ENCODE measurements at places on chromosomes 5 and 9.
A peak's percentile ranks its signal among the peaks of the same experiment; 100 is the strongest.

DNA sequence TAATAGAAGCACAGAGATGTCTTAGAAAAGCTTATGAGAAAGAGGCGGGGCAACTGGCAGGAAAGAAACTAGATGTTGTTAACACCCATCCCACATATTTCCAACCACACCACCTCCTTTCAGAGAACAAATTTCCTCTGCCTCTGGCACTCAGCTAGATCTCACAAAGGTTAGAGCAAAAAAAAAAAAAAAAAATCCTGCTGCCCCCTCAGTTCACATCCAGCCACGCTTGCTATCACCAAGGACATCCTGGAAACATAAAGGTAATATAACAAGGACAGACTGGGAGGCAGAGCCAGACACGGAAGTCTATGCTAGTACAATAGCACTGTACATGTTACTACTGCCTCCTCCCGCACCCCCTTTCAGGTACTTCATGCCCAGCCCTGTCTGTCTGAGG is 238.0 kb upstream of the PTGER4 start:
- DNase-seq, result no peak

DNA sequence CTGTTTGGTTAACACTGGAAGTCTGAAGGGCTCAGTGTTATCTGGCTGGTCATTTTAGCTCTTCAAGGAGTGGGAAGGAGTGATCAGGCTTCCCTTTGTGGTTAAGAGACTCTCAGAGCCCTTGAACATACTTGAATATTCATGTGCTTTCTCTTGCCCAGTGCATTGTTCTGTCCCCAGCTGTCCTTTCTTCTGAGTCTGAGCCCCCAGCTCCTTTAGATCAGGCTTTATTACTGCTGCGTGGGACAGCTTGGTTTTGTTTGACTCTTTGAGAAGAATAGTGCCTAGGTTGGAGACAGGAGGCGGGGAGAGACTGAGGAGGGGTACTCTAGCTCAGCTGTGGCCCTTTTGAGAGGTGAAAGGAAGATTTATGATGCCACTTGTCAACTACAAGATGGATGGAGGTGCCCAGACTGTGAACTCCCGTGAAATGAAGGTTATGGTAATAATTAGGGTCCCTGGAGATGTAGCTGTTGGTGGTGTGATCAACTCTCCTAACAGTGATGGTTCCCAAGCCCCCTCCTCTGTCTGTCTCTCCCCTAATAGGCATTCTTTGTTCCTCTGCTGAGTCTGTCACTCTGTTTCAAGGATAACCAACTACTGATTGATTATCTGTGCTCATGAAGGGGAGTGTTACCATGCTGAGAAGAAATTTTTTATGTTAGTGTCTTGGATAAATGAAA is 83.1 kb upstream of the GLRA1 start:
- peak; percentile 48 for DNase-seq

- peak; percentile 81 for DNase-seq
These were observed at the start of gene PALM2AKAP2 for GRCh38 chr9:109779711-109780452. TSS of gene PALM2AKAP2 (plus strand) at chr9:109780198. CDS start at chr9:109780489, 291 bp downstream.

GRCh38 chr5:91296674-91297143 is 86.4 kb downstream of the ARRDC3 start:
- no peak for DNase-seq

- DNase-seq, result no peak
These were observed 16.7 kb downstream of the FGD3 start for GRCh38 chr9:92963831-92964606.

DNA sequence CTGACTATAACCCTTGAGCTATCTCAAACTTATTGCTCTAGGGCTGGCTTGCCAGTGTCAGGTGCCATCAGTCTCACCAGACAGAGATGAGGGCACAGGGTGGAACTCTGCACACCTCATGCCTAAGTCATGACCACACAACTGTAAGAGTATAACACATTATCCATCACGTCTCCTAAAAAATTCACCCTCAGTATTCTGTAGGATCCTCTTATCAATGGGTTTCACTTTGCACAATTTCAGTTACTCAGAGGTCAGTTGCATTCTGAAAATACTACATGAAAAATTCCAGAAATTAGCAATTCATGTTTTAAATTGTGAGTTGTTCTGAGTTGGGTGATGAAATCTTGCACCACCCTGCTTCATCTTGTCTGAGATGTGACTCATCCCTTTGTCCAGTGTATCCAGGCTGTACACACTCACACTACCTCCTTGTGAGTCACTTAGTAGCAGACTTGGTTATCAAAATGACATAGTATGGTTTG is 690.9 kb upstream of the CDH18 start:
- DNase-seq, result peak; percentile 2

DNA sequence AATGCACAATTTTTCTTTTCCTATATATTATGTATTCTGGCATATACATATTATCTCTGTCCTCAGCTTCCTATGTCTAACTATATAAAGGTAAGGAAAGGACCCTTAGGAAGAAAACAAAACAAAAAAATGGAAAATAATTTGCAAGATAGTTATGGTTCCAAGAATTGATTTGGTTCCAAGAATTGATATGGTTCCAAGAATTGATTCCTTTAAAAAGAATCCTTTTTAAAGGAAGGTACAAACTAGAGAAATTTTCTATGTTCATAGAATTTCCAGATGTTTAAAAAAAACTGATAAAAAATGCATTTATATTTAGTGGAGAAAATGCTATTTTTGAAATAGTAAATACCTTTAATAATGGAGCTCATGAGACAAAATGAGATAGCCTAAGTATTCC is 12.1 kb downstream of the LYRM7 start:
- DNase-seq, result no peak

GRCh38 chr9:116027511-116027910 is 126.1 kb upstream of the PAPPA start:
- DNase-seq, result no peak

DNA sequence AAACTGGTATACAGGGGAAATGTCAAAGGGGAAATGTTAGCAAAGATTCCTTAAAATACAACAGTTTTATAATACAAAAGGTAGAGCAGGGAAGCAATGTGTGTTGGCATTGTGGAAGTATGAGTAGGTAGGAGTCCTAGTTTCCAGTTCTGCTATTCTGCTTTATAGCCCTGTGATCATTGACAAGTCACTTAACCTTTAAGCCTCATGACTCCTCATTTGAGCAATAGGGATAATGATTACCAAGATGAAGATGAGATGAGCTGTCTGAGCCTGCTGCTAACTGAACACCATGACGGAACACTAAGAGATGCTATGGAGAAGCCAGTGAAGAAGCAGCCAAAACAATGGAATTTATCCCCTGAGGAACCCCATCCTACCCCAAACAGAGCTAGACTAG is 251.7 kb downstream of the PAPPA start:
- DNase-seq, result no peak

GRCh38 chr5:14504332-14504727 is 77.3 kb upstream of the OTULINL start:
- no peak for DNase-seq

DNA sequence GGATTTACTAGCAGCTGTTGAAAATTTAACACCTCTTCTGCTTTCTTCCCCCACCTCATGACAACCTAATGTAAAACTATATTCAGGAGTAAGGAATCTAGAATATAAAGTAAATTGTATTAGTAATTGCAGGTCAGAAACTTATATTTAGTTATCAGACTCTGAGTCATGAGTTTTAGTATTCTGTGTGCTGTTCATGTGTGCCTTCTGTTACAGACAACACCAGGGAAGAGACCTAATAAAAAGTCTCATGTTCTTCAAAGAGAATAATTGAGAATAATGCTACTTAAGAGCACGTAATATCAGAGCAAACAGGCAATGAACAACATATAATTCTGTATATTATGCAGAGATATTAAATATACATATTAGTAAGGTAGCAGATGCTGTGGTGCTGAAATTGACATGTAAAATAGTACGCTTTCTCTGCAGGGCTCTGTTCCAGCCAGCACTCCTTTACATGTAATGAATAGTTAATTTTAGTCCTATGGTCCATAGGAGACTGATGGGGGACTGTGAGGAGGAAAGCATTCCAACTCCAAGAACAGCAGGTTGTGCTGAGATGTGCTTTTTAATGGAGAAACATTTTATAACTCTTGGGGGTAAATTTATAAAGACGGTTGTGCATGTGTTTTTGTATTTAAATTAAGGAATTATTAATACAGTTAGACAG is 106.4 kb downstream of the ZSWIM6 start:
- DNase-seq, result no peak

DNA sequence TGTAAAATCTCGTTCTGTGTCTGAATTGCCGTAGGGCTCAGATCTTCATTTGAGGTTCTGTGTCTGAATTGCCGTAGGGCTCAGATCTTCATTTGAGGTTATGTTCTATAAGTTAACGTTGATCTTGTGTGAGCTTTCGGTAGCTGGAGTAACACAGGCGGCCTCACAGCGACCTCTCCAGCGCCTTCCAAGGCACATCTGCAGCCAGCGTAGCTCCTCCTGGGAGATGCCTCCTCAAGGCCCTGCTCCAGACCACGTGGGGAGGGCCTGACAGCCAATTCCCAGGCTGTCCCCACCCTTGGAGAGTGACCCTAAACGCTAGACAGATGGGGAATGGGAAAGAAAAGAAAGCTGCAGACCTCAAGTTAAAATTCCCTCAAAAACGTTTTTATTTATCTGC is 8.7 kb upstream of the AHRR start:
- DNase-seq, result no peak

DNA sequence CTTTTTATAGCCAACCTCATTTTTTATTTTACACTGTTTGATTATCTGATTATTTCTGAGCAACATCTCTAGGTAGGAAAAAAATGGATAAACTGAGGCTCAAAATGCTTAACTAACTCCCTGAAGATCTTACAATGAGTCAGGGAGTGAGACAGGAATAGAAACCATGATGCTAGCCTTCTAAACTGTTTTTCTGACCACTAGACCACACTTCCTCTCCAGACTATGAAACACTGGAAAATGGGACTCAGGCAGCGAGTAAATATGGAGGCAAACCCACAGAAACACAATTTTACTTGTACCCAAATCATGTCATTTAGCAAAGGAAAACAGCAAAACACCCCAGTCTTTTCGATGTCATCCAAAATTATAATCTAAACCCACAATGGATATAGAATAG is 129.9 kb upstream of the ANKH start:
- DNase-seq, result no peak

DNA sequence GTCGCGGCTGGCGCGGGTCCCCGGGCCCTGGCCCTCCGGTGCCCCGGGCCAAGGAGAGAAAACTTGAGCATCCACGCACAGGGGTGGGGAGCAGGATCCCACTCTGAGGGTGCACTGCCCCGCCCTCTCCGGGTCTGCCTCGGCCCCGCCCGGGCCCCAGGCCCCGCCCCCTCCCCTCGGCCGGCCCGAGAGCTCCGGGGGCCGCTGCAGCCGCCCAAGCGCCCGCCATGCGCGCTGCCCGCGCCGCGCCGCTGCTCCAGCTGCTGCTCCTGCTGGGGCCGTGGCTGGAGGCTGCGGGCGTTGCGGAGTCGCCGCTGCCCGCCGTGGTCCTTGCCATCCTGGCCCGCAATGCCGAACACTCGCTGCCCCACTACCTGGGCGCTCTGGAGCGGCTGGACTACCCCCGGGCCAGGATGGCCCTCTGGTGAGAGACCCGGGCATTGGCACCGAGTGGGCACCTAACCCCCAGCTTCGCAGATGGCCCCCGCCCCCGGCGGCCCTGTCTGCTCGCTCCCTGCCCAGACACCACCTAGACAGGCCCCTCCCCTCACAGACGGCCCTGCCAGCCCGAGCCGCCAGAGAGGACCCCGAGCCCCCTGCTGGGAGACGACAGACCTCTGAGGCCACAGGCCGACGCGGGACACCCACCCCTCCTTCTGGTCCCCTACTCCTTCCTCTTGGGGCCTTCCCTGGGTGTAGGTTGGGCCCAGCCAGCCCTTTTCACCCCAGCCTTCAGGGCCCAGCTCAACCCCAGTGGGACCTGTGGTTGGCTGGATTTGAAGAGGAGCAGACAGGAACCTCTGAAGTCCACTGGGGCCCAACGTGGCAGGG is at the start of gene CERCAM:
Gene CERCAM, plus strand, starts transcription at position 207 of the 831 bp plus-strand sequence. Its CDS starts 21 bp downstream, at position 228.
- DNase-seq, result peak; percentile 47

- DNase-seq, result peak; percentile 42
These were observed 670 bp upstream of the FBP1 start for GRCh38 chr9:94639999-94640376.

- no peak for DNase-seq
These were observed 20.9 kb upstream of the SPINK14 start for GRCh38 chr5:148147415-148147814.

- DNase-seq, result no peak
These were observed 182.4 kb downstream of the CCDC171 start for GRCh38 chr9:15735083-15735857.

GRCh38 chr5:114450437-114450836 is 88.6 kb downstream of the KCNN2 start:
- peak; percentile 9 for DNase-seq

GRCh38 chr5:79573983-79574890 is 38.0 kb upstream of the TENT2 start:
- DNase-seq, result no peak

DNA sequence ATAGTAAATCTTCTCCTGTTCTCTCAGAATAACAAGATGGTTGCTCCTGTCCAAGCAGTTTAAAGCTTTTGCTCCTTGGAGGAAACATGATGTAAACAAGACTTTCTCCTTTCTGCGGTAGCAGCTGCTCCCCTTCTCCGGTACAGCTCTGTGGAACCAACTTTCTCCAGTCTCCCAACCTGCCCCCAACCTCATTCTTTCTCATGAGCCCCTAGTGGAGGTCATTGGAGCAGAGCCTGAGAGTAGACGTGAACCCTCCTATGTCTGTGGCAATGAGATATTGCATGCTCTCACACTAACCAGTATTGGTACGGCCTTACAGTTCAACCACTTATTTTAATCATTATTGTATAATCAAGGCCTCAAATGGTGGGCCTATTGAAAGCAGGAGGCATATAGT is 483.8 kb upstream of the CDH10 start:
- peak; percentile 45 for DNase-seq

DNA sequence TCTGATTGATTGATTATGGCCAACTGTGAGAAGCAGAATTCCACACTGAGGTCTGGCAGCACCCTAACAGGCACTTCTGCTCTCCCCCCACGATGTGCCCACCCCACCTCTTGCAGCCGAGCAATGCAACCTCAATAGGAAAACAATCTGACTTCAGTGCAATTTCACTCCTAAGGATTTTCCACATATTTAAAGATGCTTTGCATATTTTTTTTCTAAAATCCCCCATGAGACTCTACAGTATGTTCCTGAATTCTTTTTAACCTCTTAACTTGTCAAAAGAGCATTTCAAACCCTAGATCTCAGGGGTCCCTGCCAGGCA is 243.1 kb downstream of the AUH start:
- no peak for DNase-seq

DNA sequence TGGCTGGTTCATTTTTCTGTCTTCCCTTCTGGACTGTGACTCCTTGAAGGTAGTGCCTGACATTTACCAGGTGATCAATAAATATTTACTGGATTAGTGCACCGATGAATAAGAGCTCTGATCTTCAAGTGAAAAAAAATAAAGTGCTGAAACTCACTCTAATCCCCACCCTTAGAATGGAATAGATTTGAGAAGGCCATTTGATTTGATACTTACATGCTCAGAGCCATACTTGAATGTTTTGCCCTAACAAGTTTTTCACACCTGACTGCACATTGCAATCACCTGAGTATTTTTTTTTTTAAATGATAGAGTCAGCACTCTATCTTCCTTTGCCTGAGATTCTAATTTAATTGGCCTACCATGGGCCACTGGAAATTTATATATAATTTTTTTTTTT is 105.7 kb downstream of the LRRC70 start:
- no peak for DNase-seq

- DNase-seq, result no peak
These were observed 372.8 kb downstream of the KIAA0825 start for GRCh38 chr5:94245608-94246007.

- DNase-seq, result no peak
These were observed 9.1 kb downstream of the SMIM3 start for GRCh38 chr5:150787656-150788055.
